ENCODE measurements at places on chromosomes 5 and 9. TPM values are rescaled to one million over a fixed set of nuclear protein-coding genes. Genes with fewer than 3 reads are reported as not detected.

The TMEM252 gene
- not detected for polyA plus RNA-seq

The SURF2 gene
- polyA plus RNA-seq, result 16.3 TPM

The PCDHGB3 gene
- 3.3 TPM for polyA plus RNA-seq

The GCNT4 gene
- polyA plus RNA-seq, result 0.46 TPM

GRCh38 chr5:139684881-139685749 is 37.0 kb downstream of the CXXC5 start:
- DNase-seq, result no peak

DNA sequence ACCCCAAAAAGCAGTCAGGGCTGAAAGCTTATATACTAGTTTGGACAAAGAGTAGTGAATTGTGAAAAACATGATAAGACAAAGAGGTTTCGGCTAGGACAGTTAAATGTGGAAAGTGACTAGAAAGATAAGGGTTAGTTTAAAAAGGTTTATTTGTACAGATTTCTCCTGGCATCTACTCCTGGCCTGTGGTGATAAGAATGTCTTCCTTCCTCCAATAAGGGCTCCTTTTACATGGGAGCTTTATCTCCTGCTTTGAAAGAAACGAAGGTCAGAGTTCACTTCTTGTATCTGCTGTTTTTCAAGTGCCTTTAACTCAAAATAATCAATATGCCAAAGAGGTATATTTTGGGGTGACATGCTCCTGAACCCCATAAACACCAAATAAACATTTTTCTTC is 776.1 kb upstream of the COX7C start:
- no peak for DNase-seq

DNA sequence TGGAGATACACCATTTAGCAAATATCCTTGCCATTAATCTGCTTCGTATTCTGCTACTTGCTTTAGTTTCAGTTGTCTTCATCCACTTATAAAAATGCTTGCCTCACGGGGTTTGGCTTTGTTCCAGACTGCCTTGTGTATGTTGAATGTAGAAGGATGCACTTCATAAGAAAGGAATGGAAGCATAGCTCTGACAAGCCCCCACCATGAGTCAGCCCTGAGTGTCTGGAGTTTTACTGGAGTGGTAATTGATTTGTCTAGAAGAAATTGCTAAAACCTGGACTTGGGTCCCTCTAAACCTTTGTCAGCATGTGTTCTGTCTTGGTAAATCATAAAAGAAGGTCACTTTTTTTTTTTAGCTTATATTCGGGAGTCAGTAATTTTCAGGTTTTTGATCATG is 4.6 kb downstream of the TEX48 start:
- peak; percentile 100 for DNase-seq

GRCh38 chr9:111195766-111196165 is 134.3 kb downstream of the OR2K2 start:
- DNase-seq, result no peak
